ENCODE measurements at places on chromosomes 11 and 22.

GRCh38 chr11:76579056-76579751 lies 91.3 kb downstream of the LRRC32 start:
- DNase-seq, result no peak

GRCh38 chr22:48974443-48975315 lies 853.0 kb downstream of the BRD1 start:
- no peak for DNase-seq

DNA sequence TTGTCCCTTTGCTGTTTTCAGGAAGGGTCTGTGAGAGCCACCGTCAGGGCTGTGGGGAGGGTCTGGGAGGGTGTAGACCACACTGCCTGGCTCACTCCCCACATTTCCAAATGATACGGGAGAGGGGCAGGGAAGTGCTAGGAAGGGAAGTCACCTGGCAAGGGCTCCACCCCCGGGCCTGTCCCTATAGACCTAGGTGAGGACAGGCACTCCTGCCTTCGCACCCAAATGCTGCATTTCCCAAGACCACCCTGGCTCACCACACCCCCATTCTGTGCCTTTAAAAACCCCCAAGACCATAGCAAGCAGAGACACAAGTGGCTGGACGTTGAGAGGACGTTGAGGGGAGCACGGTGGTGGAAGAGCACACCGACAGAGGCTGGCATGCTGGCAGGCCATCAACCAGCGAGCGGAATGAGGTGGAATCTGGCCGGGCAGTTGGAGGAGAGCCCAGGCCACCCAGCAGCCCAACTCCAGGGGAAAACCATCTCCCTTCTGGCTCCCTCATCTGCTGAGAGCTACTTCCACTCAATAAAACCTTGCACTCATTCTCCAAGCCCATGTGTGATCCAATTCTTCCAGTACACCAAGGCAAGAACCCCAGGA lies 45.7 kb downstream of the GNB1L start:
- DNase-seq, result no peak

DNA sequence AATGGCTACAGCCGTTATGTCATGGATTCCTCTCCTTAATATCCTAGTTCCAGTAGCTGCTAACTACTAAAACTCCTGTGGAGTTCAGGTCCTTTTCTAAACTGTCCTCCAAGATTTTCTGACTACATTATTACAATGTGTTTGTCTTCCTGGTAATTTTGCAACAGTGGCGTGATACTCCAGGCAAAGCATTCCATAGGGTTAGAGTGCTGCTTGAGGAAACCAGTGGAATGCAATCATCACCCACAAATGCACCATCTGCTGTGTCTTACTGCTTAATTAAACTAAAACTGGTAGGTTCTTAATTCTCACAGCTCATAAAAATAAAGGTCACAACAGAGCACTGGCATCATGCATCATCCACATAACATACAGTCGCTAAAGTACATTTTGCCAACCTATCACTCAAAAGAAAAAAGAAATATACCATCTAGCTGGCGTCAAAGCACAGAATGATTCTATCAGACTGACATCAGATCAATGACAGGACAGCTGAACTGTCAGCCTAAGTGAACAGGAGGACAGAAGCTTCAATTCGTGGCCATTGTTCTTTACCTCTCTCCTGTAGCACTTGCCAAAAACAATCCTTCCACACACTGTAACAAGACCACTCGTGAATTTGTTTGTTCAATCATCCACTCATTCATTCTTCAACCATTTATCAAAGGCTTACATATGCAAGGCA lies 182.5 kb downstream of the CADM1 start:
- DNase-seq, result peak; percentile 44

DNA sequence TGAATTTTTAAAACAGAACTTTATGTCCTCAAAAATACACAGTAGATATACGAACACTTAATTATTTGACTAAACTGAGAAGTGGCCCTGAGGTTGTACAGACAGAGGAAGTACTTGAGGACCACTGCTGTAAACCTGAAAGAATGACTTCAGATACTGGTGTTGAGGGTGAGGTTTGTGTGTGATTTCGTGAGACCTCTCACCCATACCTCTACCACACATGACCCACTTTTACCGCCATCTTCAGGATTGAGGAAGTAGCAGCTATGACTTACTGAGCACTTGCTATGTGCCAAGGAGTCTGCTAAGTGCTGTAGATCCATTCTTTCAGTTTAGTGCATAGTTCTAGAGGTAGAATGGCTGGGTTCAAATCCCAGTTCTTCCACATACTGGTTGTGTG lies 21.9 kb downstream of the MMP13 start:
- DNase-seq, result peak; percentile 16

DNA sequence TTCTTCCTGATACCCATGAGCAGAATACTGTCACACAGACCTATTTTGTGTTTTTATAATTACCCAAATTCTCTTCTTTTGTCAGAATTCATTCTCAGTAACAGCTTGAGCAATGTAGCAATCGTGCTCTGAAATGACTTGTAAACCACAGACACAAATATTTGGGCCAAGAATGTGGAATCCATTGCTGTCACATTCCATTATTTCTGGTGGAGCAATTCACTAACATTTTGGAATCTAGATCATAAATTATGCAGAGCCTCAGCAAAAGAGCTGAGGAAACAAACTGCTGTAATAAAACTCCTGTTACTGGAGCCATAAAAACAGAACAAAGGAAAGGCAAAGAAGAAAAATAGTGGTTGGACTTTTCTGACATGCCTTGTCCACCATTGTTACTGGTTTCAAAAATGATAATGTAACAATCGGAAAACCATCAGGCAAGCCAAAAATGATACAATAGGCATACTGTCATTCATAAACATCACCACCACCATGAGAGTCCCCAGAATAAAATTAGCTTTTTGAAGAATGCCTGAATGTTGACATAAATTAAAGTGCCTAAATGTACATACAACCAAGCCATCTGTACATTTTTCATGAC lies 223.4 kb upstream of the PITPNB start:
- peak; percentile 92 for DNase-seq

- DNase-seq, result peak; percentile 55
These were observed 5.3 kb downstream of the YAP1 start for GRCh38 chr11:102115557-102115956.

- no peak for DNase-seq
These were observed 70.1 kb upstream of the LRRC55 start for GRCh38 chr11:57111619-57112018.

DNA sequence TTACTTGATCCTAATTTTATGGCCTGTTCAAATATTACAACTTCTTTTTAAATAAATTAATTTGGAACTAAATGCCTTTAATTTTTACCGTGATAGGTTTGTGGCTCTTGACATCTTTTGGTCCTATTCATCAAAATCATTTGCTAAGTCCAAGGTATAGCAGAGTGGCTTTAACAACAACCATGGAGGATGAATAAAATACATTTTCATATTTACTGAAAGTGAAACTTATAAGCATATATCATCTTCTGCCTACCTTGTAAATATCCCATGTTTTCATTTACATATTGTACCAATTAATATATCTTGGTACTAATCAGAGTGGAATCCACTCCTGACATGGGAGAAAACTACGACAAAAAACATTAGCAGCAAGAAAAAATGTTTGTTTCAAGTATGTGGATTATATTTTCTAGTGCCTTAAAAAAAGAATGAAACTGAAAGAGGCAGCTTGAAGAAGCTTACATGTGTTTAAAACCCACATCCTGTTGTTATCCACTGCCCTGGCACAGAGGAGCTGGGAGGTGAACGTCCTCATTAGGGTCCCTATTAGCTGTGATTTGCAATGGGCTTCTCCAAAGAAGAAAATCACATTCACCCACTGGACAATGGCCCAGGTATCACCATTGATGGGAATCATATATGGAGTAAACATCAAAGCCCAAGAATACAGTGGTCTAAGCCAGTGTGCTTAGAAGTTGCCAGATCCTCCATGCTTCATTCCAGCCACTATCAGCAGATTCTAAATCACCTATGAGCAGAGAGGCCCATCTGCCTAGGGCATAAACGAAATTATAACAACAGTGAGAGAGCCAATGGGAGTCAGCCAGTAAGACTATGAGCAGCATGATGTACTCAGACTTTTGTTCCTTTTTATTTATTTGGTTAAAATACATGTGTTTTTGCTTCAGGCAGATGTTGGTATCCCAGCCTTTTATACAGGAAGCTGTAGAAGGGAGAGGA lies 84.7 kb downstream of the MAML2 start:
- DNase-seq, result peak; percentile 71

- no peak for DNase-seq
These were observed 15.3 kb downstream of the PHF21A start for GRCh38 chr11:46105926-46106325.

All from M059J (cell line).